ENCODE measurements at places on chromosomes 7 and 10.

DNA sequence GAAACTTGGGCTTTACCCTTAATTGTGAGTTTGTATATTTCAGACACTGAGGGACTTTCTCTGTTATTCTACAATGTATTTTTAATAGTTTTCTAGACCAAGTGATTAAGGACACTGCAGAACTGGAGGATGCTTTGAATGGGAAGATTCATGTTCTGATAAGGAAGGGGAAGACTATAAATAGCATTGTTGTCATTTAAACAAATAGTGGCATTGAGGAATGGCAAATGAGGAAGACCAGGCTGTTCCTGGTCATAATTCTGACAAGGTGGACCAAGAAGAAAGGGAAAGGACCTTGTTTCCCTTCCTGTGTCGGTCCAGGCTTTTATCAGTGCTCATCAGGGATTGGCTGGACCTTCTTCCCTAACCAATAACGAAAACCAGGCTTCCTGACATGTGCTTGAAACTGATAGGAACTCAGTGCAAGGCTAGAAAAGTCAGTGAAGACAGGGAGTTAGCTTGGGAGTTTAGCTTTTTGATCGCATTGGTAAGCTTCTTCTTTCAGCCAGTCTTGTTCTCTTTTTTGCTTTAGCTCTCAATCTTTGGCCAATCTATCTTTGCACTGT is 116.2 kb downstream of the ITGA8 start:
- no peak for DNase-seq
- no peaks in the 10 kb centered on the region for H3K4me1 ChIP-seq
- no peak overlapping the region for H3K27ac ChIP-seq
- H3K4me3 ChIP-seq = no peak overlapping the region

DNA sequence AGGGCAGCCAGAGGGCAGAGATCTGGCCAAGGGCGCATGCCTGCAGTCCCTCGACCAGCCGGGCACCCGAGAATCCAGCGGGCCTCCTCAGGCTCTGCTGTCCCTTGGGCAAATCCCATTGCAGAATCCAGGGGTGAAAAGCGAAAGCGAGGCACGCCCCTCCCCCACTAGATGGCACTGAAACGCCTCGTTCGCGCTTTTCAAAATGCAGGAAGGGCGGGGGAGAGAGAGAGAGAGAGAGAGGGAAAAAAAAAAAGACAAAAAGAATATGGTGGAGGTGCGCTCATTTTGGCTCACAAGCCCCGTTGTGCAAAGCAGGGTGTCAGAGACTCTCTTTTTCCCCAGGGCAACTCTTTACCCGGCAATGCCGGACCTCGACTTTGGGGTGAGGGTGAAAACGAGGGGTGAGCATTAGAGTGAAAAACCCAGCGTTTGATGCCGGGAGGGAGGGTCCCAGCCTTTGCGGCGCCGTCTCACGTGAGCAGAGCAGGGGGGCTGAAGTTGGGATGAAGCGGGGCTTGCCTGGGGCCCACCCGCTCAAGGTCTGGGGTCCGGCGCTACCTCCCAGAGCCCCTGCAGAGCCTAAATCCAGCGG is 2.5 kb upstream of the TMEM178B start:
- peaks cover 48% of the 10 kb centered on the region for H3K27me3 ChIP-seq
- H3K4me3 ChIP-seq = peak overlapping the region; percentile 60
- peak; percentile 71 for DNase-seq
- H3K27ac ChIP-seq = no peak overlapping the region

GRCh38 chr10:52558090-52558489 is 214.5 kb downstream of the MBL2 start:
- no peaks in the 10 kb centered on the region for H3K27me3 ChIP-seq
- H3K36me3 ChIP-seq = no peaks in the 10 kb centered on the region
- H3K4me3 ChIP-seq = no peak overlapping the region
- H3K27ac ChIP-seq = no peak overlapping the region
- no peak for DNase-seq

DNA sequence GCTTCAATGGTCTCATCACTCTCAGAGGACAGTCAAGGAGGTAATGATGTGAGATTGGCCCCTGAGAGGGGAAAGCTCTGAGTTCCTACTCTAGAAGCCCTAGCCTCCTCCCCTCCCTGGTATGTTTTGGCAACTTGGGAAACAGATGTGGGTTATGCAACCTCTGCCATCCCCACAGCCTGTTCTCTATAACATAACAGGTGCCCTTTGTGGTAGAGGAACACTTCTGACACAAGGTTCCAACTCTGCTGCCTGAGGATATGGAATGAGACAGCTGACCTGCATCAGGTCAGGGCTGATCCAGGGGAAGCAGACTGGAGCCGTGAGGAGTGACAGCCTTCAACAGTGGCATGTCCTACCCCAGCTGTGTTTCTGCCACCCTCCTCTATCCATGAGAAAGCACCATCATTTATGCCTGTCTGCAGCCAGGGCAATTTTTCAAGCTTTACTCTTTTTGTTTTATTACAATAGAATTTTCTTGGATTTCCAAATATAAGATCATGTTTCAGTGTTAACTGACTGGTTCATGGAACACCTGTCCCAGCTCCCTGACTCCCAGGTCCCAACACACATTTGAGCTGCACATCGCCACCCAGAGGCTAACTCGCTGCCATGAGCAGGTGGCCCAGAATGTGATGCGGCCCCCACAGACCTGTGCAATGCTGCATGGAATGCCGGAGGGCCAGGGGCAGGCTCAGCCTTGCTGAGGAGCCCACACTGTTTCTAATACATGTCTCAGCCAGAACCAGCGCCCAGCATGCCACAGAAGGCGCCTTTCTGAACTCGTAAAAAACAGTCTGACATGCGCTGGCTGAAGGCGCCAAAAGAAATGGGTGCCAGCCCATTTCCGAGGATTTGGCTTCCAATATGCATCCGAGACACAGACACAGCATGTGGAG is 124.8 kb upstream of the CHST15 start:
- H3K27me3 ChIP-seq = peaks cover 2% of the 10 kb centered on the region
- H3K4me1 ChIP-seq = peaks cover 14% of the 10 kb centered on the region
- no peaks in the 10 kb centered on the region for H3K36me3 ChIP-seq
- DNase-seq = no peak
- no peak overlapping the region for H3K4me3 ChIP-seq

GRCh38 chr7:130927062-130927461 is 193.1 kb upstream of the KLF14 start:
- H3K4me3 ChIP-seq = no peak overlapping the region
- peak overlapping the region; percentile 88 for H3K27ac ChIP-seq
- DNase-seq = no peak
- H3K27me3 ChIP-seq = no peaks in the 10 kb centered on the region

All from activated CD8-positive, alpha-beta memory T cell treated with anti-CD3 and anti-CD28 coated beads, Interleukin-2, amount 10 ng/mL, durations not matched to agents 7 days and 5 days (primary cell).